ENCODE measurements at places on chromosomes 6 and 20. TPM values are rescaled to one million over a fixed set of nuclear protein-coding genes. Genes with fewer than 3 reads are reported as not detected.

SLC52A3 gene
- total RNA-seq, result not detected

SCRT2 gene
- not detected for total RNA-seq

MPIG6B gene
- total RNA-seq, result not detected

SEL1L2 gene
- not detected for total RNA-seq

SLC17A3 gene
- total RNA-seq, result not detected

MLN gene
- not detected for total RNA-seq

SRSF12 gene
- total RNA-seq, result 0.09 TPM

NFYA gene
- 10.4 TPM for total RNA-seq

GABRR1 gene
- not detected for total RNA-seq

RAET1E gene
- total RNA-seq, result 0.37 TPM

SIRPB1 gene
- 0.71 TPM for total RNA-seq

All from smooth muscle cell of bladder (primary cell).